A549 (cell line): ENCODE measurements at places on chromosomes 3 and 15. TPM values are rescaled to one million over a fixed set of nuclear protein-coding genes. Genes with fewer than 3 reads are reported as not detected.

Gene MAN2A2
- 29.6 to 35.3 TPM (median 32.6 TPM) in 3 replicates for polyA plus RNA-seq

Gene DNAH12
- 0.05 to 0.13 TPM (median 0.05 TPM) in 3 replicates for polyA plus RNA-seq

Gene PRTG
- 5.5 to 5.9 TPM (median 5.6 TPM) in 3 replicates for polyA plus RNA-seq

Gene CFAP91
- polyA plus RNA-seq, result 0.41 to 0.52 TPM (median 0.45 TPM) in 3 replicates

DNA sequence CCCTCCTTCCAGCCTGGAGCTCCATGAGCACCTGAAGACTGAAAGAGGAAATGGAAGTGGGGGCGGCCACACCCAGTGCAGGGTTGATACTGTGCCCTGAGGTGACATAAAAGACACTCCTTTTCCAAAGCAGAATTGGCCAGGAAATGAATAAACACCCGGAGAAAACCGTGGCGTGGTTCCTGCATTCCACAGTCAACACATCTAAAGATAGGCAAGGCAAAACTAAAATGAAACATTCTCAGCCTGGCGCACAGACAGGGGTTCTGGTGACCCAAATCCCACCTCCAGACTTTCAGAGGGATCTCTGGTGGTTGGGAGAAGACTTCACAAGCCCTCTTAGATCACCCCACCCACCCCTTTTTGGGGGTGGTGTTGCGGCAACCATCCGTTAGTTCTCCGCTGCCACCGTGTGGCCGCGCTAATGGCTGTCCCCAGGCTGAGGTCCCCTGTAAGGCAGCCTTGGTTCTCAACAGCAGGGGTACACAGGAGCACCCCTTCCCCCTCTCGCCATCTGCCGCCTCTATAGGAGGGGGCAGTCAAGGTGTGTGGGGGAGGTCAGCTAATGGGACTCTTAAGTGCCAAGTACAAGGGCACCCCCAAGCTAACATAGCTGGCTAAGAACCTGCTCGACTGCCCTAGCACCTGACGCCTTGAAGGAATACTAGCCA, 2.5 kb upstream of the MST1R start:
- peak; percentile 55 for DNase-seq

- no peak for DNase-seq
Measured at GRCh38 chr3:45806072-45806471, 9.7 kb upstream of the SLC6A20 start.

GRCh38 chr15:50977162-50977561, 68.7 kb downstream of the AP4E1 start:
- DNase-seq, result no peak

GRCh38 chr3:170320461-170321121, 36.9 kb upstream of the SKIL start:
- DNase-seq, result no peak

DNA sequence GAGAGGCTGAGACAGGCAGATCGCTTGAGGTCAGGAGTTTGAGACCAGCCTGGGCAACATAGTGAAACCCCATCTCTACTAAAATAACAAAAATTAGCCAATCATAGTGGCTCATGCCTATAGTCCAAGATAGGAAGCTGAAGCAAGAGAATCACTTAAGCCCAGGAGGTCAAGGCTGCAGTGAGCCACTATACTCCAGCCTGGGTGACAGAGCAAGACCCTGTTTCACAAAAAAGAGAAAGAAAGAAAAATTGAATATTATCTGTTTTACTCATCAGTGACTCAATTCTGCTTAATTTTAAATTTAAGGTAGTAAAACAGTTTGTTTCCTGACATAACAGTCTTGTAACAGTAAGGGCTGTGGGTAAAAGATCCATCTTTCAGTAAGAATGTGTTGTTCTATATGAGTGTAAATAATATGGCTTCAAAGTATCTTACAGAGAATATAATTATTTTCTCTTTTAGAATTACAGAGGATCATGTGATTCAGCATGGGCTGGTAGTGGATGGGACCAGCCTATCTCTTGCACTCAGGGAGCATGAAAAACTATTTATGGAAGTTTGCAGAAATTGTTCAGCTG, 85.8 kb downstream of the ATP11B start:
- no peak for DNase-seq

DNA sequence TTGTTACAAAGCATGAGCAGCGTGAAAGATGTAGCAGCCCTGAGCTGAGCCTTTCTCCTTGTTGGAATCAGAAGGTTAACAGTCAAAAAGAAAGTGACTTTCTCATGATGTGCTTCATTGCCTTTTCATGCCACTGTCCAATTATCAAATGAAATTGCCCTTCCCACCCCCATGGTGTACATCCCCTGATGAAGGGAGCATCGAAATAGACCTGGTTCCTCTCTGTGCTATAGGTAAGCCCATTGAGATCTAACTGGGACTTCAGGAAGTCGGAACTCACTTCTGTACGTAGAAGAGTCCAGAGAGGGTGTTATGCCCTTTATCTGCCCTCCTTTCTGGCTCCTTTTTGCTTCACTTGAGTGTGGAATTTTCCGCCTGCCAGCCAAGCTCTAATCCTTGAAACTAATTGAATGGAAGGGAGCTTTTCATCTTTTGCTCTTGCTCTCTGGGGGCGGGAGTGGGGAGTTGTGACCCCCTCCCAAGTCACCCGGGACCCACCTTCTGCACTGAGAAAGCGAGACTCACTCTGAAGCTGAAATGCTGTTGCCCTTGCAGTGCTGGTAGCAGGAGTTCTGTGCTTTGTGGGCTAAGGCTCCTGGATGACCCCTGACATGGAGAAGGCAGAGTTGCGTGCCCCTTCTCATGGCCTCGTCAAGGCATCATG, 20.9 kb downstream of the ABHD6 start:
- DNase-seq, result no peak

DNA sequence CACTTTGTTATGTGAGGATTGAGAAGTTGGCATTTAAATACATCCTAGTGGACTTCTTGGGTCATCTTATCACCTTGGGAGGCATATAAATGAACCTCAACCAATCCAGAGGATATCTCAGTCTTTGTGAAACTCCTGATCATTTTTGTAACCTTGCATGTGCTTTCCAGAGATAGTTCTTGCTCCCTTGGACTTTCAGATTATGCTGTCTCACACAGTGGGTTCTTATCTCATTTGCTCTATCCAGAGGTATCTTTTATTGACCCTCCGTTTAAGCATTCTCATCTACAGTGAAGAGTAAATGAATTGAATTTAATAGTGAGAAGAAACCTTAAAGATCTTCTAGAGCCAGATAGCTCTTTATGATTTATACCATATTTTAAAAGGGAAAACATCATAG, 10.4 kb downstream of the ARMC8 start:
- DNase-seq, result no peak

DNA sequence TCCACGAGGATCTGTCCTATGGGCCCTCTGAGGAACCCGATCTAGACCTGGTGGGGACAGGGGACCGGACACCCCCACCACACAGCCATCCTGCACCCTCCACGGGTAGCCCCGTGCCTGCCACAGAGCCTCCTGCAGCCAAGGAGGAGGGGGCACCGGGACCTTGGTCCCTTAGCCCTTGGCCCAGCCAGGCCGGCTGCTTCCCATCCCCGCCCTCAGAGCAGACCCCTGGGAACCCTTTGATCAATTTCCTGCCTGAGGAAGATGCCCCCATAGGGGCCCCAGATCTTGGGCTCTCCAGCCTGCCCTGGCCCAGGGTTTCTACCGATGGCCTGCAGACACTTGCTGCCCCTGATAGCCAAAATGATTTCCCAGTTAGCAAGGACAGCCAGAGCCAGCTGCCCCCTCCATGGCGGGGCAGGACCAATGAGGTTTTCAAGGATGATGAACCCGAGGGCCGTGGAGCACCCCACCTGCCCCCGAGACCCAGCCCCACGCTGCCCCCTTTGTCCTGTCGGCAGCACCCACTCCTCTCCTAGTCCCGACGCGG, 91.5 kb downstream of the TBC1D2B start:
- no peak for DNase-seq
